ENCODE measurements at places on chromosomes 12 and 14. TPM values are rescaled to one million over a fixed set of nuclear protein-coding genes. Genes with fewer than 3 reads are reported as not detected.

ETV6 gene
- total RNA-seq = 23.6 TPM

DNA sequence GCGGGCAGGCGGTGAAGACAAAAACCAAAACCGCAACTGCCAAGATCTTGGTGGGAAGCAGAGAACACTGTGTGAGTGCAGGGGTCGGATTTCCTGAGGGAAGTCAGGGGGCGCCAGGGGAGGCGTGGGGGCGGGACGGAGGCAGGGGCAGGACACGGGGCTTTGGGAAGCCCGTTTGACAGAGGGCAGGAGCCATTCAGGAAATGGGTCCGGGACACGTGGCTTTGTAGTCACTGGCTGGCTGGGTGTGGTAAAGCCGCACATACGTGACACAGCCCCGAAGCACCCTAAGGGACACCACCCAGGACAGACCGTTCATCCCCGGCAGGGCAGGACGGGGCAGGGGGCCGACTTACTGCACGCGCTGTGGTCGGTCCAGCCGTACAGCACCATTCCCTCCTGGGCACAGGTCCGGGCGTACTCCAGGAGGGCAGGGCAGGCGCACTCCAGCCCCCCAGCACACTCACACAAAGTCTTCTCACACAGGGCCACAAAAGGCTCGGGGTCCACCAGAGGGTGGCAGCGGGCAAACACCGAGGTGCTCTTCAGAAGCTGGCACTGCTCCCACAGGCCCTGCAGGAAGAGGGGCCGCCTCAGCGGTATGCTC lies 49.4 kb downstream of the VWF start:
- peak; percentile 47 for DNase-seq
- H3K27me3 ChIP-seq = peaks cover 20% of the 10 kb centered on the region
- peak overlapping the region; percentile 20 for H3K4me3 ChIP-seq
- no peaks in the 10 kb centered on the region for H3K36me3 ChIP-seq
- H3K27ac ChIP-seq = peak overlapping the region; percentile 74

DNA sequence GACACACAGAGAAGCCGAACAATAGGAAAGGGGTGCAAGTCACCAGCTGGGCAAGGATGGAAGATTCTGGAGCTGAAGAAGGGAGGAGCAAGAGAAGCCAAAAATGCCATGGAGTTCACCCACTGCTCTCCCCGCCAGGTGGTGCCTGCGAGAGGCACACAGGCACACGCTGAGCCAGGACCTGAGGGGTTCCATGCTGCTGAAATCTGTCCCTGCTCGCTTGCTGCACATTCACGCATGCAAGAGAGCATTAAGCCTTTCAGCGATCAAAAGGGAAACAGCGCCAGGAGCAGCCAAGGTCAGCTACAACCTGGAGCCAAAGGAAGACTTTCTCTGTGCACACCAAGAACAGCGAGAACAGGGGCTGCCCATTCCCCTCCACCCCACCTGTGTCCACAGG lies 104.1 kb downstream of the ANO2 start:
- H3K4me1 ChIP-seq = no peaks in the 10 kb centered on the region
- no peak overlapping the region for H3K27ac ChIP-seq
- H3K4me3 ChIP-seq = no peak overlapping the region
- no peaks in the 10 kb centered on the region for H3K27me3 ChIP-seq
- no peak for DNase-seq

DNA sequence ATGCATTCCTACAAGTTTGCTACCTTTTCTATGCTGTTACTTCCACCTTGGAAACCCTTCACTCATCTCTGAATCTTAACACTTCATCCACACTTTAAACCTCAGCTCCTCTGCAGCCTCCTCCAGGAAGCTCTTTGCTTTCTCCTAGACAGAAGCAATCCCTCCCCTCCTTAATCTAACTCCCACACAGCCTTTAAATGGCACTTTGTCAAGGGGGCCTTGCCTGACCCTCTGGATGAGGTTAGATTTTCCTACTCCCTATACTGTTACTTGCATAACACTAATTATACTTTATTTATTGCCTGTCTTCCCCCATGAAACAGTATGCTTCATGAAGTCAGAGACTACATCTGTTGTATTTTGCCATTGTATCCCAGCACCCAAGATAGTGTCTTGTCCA lies 394.6 kb downstream of the MED13L start:
- no peak overlapping the region for H3K27ac ChIP-seq
- H3K36me3 ChIP-seq = no peaks in the 10 kb centered on the region
- H3K4me1 ChIP-seq = no peaks in the 10 kb centered on the region

GRCh38 chr12:38279756-38280155 lies 36.8 kb upstream of the ALG10B start:
- no peak for DNase-seq
- H3K27ac ChIP-seq = no peak overlapping the region
- H3K4me3 ChIP-seq = no peak overlapping the region
- no peaks in the 10 kb centered on the region for H3K4me1 ChIP-seq

DNA sequence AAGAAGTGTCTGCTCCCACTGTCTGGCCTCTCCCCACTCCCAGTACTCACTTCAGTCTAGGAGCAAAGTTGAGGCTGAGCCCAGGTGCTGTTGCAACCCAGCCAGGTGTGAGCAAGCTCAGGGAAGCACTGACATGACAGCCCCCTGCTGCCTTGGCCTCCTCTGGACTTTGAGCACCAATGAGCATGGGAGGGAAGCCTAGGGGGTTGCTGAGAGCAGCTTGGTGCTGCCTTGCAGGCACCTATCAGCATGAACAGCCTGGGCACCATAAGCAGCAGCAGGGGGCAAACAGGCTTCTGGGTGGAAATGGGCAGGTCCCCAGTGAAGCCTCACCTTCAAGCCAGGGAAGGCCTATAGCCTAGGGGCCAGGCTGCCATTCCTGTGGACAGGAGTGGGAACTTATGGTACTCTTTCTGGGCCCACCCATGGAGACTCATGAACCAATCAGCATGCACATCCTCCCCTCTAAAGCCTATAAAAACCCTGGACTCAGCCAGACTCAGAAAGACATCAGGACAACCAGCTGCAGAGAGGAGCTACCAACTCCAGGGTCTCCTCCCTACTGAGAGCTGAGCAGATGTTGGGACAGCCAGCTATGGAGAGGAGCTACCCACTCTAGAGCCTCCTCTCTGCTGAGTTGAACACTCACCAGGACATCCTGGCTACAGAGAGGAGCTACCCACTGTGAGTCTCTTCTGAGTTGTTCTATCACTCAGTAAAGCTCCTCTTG lies 49.3 kb downstream of the EGLN3 start:
- H3K27ac ChIP-seq = no peak overlapping the region
- peaks cover 11% of the 10 kb centered on the region for H3K4me1 ChIP-seq
- no peaks in the 10 kb centered on the region for H3K27me3 ChIP-seq
- no peaks in the 10 kb centered on the region for H3K36me3 ChIP-seq

FAM161B gene
- total RNA-seq = 3.8 TPM

DNA sequence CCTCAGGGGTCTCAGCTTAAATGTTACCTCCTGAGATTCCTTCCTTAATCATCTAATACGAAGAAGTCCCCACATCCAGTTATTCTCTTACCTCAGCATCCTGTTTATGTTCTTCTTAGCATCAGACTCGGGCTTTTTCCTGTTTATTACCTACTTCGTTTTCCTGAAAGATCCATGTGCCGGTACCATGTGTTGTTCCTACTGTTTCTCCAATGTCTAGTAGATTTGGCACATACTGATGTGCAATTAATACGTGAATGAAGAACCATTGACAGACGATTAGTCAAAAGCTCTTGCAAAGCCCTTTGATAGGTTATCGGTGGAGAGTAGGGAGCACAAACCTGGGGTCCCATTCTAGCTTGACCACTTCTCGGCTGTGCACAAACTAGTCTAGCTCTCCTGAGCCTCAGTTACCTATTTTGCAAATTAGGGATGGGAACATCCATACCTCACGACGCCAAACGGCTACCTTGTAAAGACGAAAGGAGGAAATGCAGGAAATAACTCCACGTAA lies 735 bp upstream of the MAPKAPK5 start:
- DNase-seq = no peak
- H3K27ac ChIP-seq = peak overlapping the region; percentile 95
- H3K4me3 ChIP-seq = peak overlapping the region; percentile 86
- no peaks in the 10 kb centered on the region for H3K36me3 ChIP-seq
- H3K27me3 ChIP-seq = no peaks in the 10 kb centered on the region
